GM04503 (cell line): ENCODE measurements at places on chromosomes 6 and 20.

DNA sequence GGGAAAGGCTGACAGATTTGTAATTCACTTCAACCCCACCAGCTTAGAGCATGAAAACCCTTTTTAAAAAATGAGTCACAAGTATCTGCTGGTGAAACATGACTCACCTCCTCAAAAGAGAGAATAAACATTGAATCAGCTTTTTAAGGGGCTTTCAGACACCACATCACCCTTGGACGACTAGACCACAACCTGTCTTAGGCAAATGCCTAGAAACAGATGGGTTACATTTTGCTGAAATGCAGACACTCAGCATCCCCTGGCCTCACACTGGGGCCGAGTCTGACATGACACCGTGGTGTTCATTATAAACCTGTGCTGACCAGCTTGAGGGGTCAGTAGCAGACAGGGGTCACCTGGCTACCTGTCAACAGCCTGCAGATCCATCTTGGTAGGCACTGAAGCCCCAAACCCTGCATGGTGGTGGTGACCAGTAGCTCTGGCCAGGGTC is 175.3 kb upstream of the CST7 start:
- peak; percentile 19 for DNase-seq

DNA sequence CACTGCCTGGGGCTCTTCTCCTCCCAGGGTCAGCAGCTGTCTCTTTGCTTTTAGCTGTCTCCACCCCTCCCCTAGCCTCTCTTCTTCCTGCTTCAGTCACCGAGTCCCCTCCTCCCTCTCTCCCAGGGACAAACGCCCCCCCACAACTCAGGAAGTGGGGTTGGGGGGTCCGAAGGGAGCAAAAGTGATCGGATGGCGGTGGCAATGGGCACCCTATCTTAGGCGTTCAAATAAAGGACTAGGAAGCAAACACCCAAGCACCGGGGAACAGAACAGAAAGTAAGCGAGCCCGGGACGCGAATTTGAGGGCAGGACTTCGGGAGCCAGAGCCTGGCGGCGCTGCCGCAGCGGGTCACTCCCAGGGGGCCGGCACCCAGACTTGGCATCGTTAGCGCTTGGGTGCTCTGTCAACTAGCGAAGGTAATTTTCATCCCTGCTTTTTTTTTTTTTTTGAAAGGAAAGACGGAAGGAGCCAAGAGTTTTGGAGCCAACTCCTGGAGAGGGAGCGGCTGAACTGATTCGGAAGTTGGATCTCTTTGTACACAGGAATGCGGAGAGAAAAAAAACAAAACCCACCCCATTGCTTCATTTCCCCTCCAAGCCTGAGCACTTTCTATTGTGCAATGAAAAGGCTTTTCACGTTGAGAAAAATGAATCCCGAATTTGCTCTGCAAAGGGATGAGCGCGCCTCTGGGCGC is 815 bp upstream of the ITPR3 start:
- peak; percentile 39 for DNase-seq

DNA sequence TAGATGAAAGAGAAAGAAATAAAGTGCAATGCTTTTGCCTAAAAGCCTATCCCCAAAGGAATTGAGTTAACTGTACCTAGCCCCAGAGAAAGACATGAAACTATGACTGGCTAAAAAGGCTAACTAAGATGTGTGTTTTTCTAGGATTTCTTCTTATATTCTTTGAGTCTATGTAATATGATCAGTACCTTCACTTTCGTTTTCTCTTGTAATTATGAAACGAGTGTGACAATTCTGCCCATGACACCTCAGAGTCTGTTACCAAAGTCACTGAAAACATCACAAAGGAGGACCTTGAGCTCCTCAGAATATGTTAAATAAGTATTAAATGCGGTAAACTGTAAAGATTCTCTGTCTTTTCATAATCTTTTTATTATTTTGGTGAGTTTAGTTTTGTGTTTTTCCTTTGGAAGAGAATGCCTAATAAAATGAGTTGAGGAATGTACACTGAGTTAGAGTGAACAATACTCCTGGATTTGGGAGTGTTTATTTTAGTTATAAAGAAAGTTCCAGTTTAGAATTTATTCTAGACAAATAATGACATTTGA is 141.3 kb downstream of the FUT9 start:
- DNase-seq = no peak

GRCh38 chr6:160520043-160520904 is 143.8 kb downstream of the LPA start:
- DNase-seq = no peak

DNA sequence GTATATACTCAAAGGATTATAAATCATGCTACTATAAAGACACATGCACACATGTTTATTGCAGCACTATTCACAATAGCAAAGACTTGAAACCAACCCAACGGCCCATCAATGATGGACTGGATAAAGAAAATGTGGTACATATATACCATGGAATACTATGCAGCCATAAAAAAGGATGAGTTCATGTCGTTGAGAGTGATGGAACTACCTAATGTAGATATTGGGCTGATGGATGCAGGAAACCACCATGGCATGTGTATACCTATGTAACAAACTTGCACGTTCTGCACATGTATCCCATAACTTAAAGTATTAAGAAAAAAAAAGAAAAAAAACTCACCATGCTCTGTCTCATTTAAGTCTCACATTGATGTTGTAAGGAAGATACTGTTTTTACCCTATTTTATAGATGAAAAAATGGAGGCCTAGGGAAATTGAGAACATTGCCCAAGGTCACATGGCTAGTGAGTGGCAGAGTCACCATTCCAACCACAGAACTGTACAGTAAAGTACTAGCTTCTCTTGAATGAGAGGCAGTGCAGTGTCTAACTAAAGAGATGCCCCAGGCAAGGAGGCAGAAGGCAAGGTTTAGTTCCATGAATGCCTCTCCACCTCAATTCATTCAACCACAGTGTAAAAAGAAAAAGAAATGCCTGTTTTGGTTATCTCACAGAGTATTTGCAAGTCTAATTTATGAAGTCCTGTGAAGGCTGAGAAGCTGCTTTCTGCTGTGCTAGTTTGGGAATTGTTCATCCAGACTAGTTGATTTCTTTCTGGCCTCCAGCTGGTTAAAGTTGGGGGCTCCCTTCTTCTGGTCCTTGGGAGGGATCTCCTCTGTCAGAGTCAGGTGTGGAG is 68.2 kb downstream of the FIG4 start:
- DNase-seq = no peak

DNA sequence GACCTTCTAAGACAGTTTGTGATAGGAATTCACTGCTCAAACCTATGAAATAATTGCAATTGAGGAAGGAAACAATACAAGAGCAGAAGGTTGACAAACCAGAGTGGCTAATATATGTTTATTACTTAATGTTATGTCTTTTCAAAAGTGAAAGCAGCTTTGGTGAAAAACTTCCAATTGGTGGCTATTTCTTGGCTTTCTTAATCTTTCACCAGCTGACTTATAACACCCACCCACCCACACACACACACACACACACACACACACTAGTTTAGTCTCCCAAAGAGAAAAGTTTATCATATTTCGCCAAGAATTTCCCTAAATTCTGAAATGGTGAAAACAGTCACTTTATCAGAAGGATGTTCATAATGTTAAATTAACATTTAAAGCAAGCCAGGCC is 583.5 kb downstream of the EYS start:
- DNase-seq = no peak

GRCh38 chr6:45742591-45742990 is 273.1 kb downstream of the CLIC5 start:
- no peak for DNase-seq

- no peak for DNase-seq
These were observed 375.5 kb downstream of the PAX1 start for GRCh38 chr20:22080985-22081384.
